NCI-H446 (cell line): ENCODE measurements at places on chromosomes 1 and 21.
A peak's percentile ranks its signal among the peaks of the same experiment; 100 is the strongest.

GRCh38 chr1:62280150-62280549 is 39.1 kb downstream of the KANK4 start:
- DNase-seq: no peak

DNA sequence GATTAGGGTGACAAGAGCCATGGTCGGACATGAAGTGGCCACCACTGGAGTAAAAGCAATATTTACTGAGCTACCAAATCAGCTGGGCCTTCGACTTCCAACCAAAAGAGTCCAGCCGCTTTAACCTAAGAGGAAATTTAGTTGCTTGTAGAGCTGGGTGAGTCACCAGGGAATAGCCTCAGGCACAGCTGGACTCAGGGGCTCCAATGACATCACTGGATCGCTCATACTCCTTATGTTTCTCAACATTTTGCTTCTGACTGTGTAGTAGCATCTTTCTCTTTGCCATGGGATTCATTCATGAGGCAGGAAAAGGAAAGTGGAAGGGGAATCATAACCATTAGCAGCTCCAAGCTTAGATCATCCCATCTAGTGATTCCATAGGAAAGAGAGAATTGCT is 664.4 kb downstream of the MATN1 start:
- no peak for DNase-seq

GRCh38 chr1:25356848-25357247 is 18.7 kb downstream of the TMEM50A start:
- DNase-seq: no peak

DNA sequence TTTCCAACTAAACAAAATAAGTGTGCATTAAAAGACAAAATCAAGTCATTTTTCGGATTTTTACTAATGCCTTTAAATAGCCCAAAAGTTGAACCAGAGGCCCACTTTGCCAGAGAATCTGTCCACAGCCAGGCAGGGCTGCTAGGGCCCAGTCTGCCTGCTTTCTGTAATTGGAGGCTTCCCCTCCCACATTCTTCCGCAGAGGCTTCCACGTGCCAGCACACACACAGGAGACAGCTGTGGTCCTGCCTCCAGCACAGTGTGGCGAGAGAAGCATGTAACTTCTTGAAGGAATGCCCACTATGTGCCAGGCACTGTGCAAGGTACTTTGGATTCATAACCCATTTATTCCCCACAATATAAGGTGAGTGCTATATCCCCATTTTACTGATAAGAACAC is 11.3 kb upstream of the PDZK1IP1 start:
- no peak for DNase-seq

GRCh38 chr1:226964611-226965486 is 24.8 kb downstream of the COQ8A start:
- DNase-seq: no peak

DNA sequence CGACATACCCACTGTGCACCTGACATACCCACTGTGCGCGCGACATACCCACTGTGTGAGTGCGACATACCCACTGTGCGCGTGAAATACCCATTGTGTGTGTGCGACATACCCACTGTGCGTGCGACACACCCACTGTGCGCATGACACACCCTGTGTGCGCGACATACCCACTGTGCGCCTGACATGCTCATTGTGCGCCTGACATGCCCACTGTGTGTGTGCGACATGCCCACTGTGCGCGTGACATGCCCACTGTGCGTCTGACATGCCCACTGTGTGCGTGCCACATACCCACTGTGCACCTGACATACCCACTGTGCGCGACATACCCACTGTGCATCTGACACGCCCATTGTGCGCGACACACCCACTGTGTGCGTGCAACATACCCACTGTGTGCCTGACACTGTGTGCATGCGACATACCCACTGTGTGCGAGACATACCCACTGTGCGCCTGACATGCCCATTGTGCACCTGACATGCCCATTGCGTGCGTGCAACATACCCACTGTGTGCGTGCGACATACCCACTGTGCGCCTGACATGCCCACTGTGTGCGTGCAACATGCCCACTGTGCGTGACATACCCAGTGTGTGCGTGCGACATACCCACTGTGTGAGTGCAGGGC is 2.5 kb upstream of the RRP1 start:
- DNase-seq: no peak

DNA sequence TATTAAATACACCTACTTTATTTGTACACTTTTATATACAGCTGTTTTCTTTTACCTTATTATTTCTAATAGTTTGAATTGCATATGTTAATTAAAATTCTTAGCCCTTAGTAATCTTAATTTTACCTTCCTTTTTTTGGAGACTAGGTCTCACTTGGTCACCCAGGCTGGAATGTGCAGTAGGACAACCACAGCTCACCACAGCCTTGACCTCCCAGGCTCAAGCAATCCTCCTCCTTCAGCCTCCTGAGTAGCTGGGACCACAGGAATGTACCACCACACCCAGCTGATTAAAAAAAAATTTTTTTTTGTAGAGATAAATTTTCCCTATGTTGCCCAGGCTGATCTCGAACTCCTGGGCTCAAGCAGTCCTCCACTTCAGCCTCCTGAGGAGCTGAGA is 15.0 kb upstream of the SDC3 start:
- DNase-seq: no peak

GRCh38 chr21:44398499-44398898 is 45.1 kb downstream of the TRPM2 start:
- no peak for DNase-seq

DNA sequence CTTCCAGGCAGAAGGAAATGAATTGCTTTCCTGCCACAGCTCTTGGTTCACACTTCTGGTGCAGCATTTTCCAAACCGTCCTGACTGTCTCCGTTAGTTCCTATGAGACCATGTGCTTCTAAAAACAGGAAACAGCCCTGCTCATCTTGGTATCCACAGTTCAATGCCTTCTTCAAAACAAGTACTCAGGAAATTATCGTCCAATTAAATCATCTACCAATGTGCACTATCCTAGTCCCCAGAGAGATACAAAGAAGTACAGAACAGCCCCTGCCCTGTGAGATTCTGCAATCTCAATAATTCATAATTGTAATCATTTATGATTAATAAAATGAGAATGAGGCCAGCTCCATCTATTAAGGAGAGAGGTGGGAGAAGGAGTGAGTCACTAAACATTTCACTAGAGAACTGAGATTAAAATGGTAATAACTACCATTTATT is 11.2 kb downstream of the CLEC20A start:
- no peak for DNase-seq

DNA sequence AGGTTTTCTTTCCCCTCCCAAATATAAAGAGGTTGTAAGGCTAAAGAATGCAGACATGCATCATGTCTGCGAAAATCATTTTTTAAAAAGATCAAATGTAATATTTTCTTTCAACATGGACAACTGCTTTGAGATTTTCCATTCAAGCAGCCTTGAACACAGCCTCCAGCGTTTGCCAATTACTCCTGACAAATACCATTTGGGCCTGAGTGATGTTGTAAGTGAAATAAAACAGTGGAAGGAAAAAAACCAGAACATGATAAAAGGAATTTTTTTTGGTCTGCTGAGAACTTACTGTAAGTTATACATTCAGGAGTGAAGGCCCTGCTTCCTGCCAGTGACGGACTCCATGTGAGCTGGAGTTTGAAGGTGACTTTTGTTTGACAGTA is 37.2 kb downstream of the SETD4 start:
- no peak for DNase-seq

- DNase-seq: no peak
Observed at GRCh38 chr1:160370561-160371345, 3.9 kb downstream of the NHLH1 start.

- no peak for DNase-seq
Observed at GRCh38 chr1:85396194-85396593, 68.8 kb downstream of the DDAH1 start.

DNA sequence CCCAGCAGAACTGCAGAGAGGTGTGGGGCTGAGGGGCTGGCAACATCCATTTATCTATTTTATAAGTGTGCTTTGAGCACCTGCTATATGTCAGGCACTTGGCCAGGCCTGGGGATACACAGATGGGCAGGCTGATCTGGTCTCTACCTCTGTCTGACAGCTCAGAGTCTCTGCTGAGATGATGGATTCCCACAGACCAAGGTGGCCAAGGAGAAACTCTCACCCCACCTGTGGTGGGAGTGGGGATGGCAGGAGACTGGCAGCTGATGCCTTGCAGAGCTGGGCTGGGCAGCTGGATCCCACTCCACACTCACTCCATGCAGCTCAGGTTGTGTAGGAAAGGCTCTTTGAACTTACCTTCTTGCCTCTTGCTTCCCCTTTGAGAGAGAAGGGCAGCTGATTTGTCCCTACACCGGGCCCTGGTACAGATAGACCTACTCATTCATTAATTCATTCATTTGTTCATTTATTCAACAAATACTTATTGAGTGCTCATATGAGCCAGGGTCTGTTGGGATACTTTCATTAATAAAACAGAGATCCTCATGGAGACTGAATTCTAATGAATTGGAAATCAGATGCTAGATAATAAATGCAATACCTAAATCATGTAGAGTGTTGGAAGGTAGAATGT is 9.0 kb downstream of the ADORA1 start:
- no peak for DNase-seq

- DNase-seq: no peak
Observed at GRCh38 chr1:11746092-11746491, 10.2 kb downstream of the AGTRAP start.

- DNase-seq: no peak
Observed at GRCh38 chr1:30645807-30646206, 77.6 kb downstream of the MATN1 start.

DNA sequence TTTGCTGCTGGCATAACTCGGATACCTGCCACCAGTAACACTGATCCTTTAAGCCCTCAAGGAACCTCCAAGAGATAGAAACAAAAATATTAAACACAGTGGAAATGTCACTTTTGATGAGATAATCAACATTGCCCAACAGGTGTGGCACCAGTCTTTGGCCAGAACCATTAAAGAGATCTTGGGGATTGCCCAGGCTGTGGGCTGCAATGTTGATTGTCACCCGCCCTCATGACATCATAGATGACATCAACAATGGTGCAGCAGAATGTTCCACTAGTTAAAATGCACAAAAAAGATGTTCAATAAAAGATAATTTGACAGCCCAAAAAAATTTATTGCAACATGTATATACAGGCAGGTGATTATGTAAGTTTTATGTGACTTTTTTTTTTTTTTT is 20.2 kb upstream of the ZMYM1 start:
- DNase-seq: no peak

- no peak for DNase-seq
Observed at GRCh38 chr1:164821648-164822047, 262.7 kb downstream of the PBX1 start.

GRCh38 chr1:198903203-198903602 is 264.4 kb downstream of the PTPRC start:
- peak; percentile 93 for DNase-seq

- no peak for DNase-seq
Observed at GRCh38 chr1:234838182-234838581, 228.2 kb upstream of the IRF2BP2 start.

DNA sequence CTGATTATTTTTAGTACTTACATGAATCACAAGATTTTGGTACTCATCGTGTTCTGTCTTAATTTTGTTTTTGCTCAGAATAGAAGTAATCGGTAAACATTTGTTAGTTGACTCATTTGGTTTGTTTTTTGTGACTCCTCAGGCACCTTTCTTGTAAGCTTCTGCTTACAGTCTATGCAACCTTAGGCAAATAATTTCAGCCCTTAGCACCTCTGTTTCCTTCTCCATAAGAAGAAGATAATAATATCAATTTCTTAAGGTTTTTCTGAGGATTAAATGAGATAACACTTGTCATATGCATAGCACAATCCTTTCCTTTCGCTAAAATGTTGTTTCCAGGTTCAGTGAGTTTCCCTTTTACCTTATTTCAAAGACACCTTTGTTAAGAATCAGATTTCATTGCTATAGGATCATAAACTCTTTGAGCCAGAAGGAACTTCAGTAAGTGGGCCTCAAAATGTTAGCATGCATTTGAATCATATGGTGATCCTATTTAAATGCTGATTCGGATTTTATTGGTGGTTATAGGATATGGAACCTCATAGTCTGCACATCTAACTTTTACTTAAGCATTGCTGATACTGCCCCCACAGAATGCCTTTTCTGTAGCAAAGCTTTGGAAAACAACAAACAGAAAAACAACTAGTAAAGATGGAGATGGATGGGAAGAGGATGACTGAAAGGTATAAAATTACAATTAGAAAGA is 272.7 kb upstream of the CACYBP start:
- DNase-seq: no peak

DNA sequence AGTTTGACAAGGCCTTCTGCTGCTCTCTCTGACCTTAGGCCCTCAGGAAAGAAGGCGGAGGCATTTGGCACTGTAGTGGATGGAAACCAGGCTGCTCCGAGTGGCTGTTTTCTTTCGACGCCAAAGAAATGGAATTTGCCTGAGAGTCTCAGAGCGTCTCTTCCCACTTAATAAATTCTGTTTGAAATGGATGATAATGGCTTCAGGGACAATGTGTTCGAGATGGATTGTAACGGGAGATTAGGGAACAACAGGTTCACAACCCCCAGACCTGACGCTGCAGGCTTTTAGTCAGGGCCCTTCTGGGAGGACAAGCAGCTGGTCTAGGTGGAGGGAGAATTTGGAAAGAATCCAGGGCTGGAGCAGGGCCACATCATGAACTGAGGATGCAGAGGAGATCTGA is 58.6 kb downstream of the TLR5 start:
- no peak for DNase-seq

DNA sequence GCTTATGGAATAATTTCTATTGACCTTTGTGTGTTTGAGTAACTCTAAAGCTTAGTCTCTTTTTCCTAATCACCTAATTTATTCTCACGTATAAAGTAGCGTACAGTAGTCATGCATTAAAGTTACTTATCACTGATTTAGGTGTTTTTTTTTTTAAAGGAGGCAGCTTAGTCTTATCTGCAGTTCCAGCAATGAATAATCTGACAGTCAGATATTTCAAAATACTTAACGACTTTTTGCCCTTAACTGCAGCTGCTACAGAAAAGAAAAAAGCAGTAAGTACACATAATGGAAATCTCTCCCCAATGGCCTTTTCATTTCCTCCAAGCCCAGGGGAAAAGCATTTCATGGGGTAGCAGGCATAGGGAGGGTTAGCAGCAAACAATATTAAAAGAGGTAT is 54.6 kb downstream of the SLC35F3 start:
- no peak for DNase-seq

GRCh38 chr1:25355841-25356395 is 17.8 kb downstream of the TMEM50A start:
- DNase-seq: no peak

GRCh38 chr1:54965624-54966340 is 14.6 kb upstream of the TMEM61 start:
- DNase-seq: peak; percentile 48
